Cardiac muscle cell (in vitro differentiated cells and primary cell): ENCODE measurements at places on chromosomes 1 and 21. TPM values are rescaled to one million over a fixed set of nuclear protein-coding genes. Genes with fewer than 3 reads are reported as not detected.

PTPRU gene
- 23.2 and 37.4 TPM in 2 replicates for polyA plus RNA-seq

DNA sequence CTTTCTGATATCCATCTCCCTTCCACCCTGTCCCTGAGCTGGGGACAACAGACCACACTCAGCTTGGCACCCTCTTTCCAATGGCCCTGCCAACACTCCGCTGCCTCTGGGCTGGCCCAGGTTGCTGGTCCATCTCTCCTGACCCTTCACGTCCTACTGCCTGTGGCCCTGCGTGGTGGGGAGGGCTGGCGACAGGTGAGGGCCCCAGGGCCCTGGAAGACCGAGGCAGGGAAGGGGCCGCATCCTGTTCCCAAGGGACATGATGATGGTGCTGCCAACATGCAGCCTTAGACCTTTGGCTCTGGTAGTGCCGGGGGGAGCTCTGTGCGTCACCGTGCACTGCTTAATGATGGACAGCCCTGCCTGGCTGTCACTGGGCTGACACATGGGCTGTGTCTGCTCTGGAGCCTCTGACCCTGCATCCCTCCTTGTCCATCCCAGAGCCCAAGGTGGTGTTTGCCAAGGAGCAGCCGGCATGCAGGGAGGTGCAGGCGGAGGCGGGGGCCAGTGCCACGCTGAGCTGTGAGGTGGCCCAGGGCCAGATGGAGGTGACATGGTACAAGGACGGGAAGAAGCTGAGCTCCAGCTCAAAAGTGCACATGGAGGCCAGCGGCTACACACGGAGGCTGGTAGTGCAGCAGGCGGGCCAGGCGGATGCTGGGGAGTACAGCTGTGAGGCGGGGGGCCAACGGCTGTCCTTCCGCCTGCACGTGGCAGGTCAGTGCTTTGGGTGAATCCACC is 65.2 kb downstream of the OBSCN start:
- DNase-seq: no peak

- DNase-seq: no peak
These were observed 92.3 kb downstream of the KCNT2 start for GRCh38 chr1:196515904-196516303.

DNA sequence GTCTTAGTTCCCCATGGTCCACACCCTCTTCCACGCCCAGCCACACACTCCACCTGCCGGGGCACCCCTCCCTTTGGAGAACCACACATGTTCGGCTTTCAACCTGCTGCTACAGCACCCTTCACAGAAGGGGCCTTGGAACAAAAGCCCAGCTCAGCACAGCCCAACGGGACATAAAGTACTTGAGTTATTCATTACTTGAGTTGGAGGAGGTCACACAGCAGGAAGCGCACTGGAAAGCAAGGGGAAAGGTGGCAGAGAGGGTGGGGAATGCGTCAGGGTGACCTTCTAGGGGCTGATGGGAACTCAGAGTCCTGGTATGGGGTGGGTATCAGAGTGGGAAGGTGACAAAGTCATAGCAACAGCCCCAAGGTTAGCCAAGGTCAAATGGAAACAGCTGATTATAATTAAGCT is 3.0 kb upstream of the ATP1B1 start:
- DNase-seq: no peak

- DNase-seq: no peak
These were observed 252.5 kb downstream of the PTPRU start for GRCh38 chr1:29488794-29489311.

TSPEAR gene
- polyA plus RNA-seq: 3.4 and 5.3 TPM in 2 replicates

DNA sequence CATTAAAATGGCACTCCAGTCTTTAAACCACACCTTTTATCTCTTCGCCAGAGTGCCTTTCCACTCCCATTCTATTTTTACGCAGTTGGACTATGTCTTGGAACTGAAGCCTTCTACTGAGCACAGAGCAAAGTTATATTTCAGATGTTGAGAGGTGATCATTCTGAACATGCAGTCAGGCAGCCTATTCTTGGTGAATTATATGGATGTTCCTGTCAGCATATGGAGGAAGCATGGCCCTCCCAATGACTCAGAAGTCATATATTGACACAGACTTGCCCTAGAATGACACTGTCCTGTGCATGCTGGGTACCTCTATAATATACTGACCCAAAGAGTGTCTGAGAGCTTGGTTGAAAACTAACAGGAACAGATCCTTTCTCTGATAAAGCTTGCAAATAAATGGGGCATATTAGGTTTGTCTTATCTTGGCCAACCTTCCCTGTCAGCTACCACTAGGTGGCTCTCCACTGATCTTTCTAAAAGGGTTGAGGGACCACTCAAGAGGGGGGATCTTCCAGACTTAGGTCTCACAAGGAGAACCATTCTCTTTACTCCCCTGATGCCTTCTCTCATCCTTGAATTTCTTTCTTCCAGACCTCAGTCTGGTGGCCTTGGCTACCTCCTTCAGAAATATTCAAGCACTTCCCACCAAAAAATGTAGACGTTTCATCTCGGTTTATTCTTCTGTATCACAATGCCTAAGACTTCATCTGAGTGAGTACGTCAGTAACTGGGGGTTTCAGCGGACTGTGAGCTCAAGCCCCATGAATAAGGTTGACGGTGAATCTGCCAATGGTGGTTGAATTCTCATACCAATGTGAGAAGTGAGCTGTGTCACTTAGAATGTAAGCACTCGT is 11.8 kb upstream of the ALG14 start:
- DNase-seq: peak; percentile 45

GRCh38 chr1:39954870-39955546 is at the start of gene MFSD2A:
TSS of gene MFSD2A (plus strand) at chr1:39955145. CDS start at chr1:39955293, 148 bp downstream.
- peak; percentile 92 for DNase-seq

DNA sequence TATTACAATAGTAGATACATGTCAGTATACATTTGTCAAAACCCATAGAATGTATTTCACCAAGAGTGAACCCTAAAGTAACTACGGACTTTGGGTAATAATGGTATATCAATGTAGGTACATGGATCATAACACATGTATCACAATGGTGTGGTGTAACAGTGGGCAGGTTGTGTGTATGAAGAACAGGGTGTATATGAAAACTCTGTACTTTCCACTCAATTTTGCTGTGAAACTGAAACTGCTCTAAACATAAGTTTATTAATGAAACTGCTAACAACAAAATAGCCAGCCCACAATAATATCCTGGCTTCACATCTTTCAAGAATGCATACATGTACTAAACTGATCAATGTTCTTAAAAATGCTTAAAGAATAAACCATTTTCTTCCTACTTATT is 90.2 kb downstream of the RUSC1 start:
- DNase-seq: no peak

ASAP3 gene
- 62.0 and 72.3 TPM in 2 replicates for polyA plus RNA-seq

KCND3 gene
- 0.05 and 0.16 TPM in 2 replicates for polyA plus RNA-seq

LCE3C gene
- not detected in 2 replicates for polyA plus RNA-seq

CNKSR1 gene
- polyA plus RNA-seq: 7.5 and 7.6 TPM in 2 replicates

VCAM1 gene
- polyA plus RNA-seq: 443 and 806 TPM in 2 replicates

- peak; percentile 34 for DNase-seq
These were observed 17.2 kb downstream of the JAK1 start for GRCh38 chr1:64948905-64949833.

AKNAD1 gene
- not detected in 2 replicates for polyA plus RNA-seq

DNA sequence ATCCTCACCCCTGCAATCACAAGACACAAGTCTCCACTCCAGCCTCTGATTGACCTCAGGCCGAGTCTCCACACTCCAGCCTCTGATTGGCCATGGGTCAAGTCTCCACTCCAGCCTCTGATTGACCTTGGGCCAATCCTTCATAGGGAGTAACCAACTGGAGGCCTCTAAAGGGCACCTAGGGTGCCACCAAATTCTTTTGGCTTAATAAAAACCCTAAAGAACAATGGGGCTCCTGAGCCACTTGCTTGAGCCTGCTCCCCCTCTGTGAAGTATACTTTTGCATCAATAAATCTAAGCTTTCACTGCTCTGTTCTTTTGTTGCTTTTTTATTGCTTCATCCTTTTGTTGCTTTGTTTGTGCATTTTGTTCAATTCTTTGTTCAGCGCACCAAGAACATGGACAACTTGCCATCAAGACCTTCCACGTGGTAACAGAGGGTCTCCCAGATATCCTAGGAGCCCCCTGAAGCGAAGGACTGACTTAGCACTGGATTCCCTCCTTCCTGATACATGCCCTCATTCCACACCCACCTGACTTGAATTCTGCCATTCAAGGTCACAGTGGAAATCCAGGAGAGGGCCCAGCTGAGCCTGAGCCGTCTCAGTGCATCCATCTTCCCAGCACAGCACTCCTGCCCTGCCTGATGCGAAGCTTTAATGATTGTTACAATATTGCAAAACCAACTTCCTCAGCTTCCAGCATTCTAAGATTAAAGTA is 152.9 kb downstream of the NPHP4 start:
- DNase-seq: no peak

IGSF21 gene
- polyA plus RNA-seq: not detected in 2 replicates

- DNase-seq: no peak
These were observed 12.7 kb upstream of the IKBKE start for GRCh38 chr1:206457408-206458120.

- DNase-seq: no peak
These were observed 28.2 kb upstream of the FMO1 start for GRCh38 chr1:171220081-171220420.

DNA sequence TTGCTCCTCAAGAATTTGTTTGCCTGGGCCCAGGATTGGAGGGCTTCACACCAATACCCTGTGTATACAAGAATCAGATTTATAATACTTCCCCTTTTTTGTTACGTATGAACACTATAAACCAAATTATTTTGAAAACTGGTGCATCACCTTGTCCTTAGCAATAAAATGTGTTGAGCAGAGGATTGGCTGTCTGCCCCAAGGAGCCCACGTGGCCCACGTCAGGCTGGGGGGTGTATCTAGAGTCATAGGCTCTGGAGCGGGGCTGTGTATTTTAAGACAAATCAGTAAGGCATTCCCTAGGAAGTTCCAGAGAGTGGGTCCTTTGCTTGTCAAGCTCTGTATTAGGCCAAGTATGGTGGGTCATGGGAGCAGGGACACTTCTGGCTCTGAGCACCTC is 2.0 kb upstream of the ST3GAL3 start:
- no peak for DNase-seq

FPGT gene
- polyA plus RNA-seq: 11.0 and 11.7 TPM in 2 replicates

ACTL8 gene
- polyA plus RNA-seq: not detected in 2 replicates

- DNase-seq: no peak
These were observed 654 bp upstream of the ARHGEF2 start for GRCh38 chr1:155978973-155979429.

GRCh38 chr1:209427811-209428210 is 155.7 kb upstream of the CAMK1G start:
- DNase-seq: no peak

LCE3D gene
- not detected in 2 replicates for polyA plus RNA-seq

DNA sequence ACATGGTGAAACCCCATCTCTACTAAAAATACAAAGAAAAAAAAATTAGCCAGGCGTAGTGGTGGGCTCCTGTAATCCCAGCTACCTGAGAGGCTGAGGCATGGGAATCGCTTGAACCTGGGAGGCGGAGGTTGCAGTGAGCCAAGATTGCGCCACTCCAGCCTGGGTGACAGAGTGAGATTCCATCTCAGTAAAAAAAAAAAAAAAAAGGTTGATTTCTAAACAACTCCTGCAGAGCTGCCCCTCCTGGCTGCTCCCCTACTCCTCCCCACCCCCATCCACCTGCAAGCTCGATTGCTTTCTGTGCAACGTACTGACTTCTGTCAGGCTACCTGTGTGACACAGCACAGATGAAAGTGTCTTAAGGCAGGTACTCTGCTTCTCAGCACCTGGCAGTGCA is 13.3 kb downstream of the ETV3L start:
- DNase-seq: no peak
